ENCODE measurements at places on chromosomes 1 and 21. TPM values are rescaled to one million over a fixed set of nuclear protein-coding genes. Genes with fewer than 3 reads are reported as not detected.
A peak's percentile ranks its signal among the peaks of the same experiment; 100 is the strongest.

GRCh38 chr21:39661121-39661520, 48.4 kb downstream of the B3GALT5 start:
- no peak overlapping the region for H3K4me3 ChIP-seq
- H3K27me3 ChIP-seq = no peaks in the 10 kb centered on the region

- no peak overlapping the region for H3K4me3 ChIP-seq
- H3K27ac ChIP-seq = no peak overlapping the region
- DNase-seq = no peak
- H3K4me1 ChIP-seq = no peaks in the 10 kb centered on the region
- no peaks in the 10 kb centered on the region for H3K36me3 ChIP-seq
- no peaks in the 10 kb centered on the region for H3K27me3 ChIP-seq
Observed at GRCh38 chr1:24226749-24227148, 39.7 kb upstream of the IFNLR1 start.

DNA sequence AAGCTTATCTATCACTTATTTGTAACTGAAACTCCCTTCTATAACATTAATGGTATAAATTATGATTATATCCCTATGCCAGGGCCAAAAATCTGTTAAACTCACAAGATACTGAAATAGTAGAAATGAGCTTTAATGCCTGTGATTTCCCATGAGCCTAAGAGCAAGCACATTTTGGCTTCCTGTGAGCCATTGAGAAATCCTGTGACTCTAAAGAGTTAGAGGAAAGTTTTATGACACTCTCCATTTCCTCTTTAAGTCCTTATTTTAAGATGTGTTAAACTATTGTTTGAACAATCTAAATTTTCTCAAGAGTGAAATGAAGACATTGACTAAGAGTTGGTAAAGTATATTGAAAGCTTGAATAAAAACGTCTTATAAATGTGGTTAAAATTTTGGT, 45.6 kb downstream of the SUCO start:
- H3K36me3 ChIP-seq = peaks cover 5% of the 10 kb centered on the region
- H3K4me3 ChIP-seq = no peak overlapping the region
- no peaks in the 10 kb centered on the region for H3K27me3 ChIP-seq
- H3K4me1 ChIP-seq = no peaks in the 10 kb centered on the region
- H3K27ac ChIP-seq = no peak overlapping the region

DNA sequence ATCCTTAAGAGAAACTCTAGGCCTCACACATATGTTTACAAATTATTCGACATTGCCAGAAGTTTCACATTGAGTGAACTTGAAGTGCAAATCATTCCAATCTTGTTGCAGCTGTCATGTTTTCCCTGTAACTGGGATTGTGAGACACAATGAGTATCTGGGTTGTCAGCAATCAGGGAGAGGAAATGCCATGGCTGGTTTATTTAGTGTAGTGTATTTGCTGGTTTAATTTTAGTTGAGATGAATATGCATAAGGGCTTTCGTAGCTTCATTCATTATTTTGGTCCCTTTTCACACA, 54.2 kb upstream of the USP1 start:
- H3K4me3 ChIP-seq = no peak overlapping the region
- DNase-seq = no peak
- peaks cover 10% of the 10 kb centered on the region for H3K4me1 ChIP-seq
- no peaks in the 10 kb centered on the region for H3K36me3 ChIP-seq

DNA sequence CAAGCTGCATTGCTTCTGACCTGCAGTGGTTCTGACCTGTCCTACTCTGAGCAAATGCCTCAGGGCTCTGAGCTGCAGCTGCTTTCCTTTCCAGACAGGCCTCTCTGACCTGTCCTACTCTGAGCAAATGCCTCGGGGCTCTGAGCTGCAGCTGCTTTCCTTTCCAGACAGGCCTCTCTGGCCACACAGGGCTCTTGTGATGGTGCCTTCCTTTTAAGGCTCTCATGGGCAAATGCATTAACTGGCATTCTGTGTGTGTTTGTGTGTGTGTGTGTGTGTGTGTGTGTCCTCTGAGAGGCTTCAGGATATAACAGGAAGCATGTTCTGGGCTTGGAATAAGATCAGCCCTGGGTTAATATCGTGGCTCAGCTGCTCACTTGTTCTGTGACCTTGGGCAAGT, 131.3 kb downstream of the NTPCR start:
- H3K27me3 ChIP-seq = no peaks in the 10 kb centered on the region
- no peak overlapping the region for H3K4me3 ChIP-seq
- DNase-seq = no peak
- H3K36me3 ChIP-seq = no peaks in the 10 kb centered on the region

GRCh38 chr1:101732261-101732660, 264.5 kb downstream of the OLFM3 start:
- no peak overlapping the region for H3K4me3 ChIP-seq
- no peaks in the 10 kb centered on the region for H3K27me3 ChIP-seq
- no peaks in the 10 kb centered on the region for H3K36me3 ChIP-seq
- no peak for DNase-seq

DNA sequence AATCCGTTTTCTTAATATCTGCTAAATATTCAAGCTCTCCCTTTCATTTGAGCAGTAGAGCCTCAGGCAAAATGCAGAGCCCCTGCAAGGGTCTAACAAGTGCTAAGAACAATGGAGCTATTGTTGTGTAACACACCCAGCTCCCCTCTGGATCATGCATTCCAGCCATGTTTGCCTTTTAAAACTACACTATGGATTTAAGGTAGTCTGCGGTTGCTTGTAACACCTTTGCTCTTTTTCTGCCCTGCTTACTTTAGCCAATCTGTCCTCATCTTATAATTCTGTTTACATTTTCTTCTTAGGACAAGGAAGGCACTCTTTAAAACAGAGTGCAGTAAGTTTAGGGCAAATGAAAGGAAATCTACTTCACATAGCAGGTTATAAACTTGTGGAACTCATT, 60.0 kb upstream of the C1orf105 start:
- H3K27me3 ChIP-seq = no peaks in the 10 kb centered on the region
- no peak for DNase-seq
- peak overlapping the region; percentile 88 for H3K27ac ChIP-seq
- H3K4me1 ChIP-seq = peaks cover 17% of the 10 kb centered on the region
- no peak overlapping the region for H3K4me3 ChIP-seq

GRCh38 chr1:235867903-235868469, 1.3 kb upstream of the LYST start:
- no peaks in the 10 kb centered on the region for H3K27me3 ChIP-seq
- peaks cover 8% of the 10 kb centered on the region for H3K4me1 ChIP-seq
- H3K36me3 ChIP-seq = no peaks in the 10 kb centered on the region
- no peak for DNase-seq
- H3K27ac ChIP-seq = peak overlapping the region; percentile 86
- H3K4me3 ChIP-seq = peak overlapping the region; percentile 93

DNA sequence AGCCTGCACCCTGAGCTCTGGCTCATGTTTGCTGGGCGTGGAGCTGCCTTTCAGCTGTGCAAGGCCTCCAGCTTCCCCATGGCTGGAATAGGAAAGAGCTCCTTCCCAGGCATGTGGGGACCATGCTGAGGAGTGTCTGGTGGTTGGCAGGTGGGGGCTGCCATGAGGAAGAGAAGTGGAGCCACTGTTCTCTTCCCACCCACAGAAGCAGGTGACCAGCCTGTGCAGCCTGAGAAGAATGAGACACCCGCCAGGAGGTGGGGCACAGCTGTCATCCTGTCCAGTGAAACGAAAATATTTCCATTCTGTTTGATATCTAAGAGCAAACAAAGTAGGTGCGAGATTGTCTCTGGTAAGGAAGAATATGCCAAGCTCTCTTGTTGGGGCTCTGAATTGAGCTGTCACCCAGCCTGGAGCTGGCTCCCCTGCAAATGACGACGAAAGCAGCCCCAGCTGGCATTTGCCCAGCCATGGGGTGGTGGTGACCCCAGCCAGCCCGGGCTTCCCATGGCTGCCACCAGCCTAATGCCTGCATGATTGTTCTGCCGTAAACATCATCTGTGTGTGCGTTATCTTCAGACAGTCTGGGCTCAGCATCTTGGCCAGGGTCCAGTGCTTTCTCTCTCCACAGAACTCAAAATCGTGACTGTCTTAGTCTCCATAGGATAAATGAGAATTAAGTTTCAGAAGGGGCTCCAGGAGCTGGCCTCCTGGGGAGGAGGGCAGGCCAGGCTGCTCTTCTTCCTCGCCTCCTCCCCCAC, 429.8 kb upstream of the VAMP3 start:
- no peak overlapping the region for H3K27ac ChIP-seq
- no peaks in the 10 kb centered on the region for H3K27me3 ChIP-seq
- no peaks in the 10 kb centered on the region for H3K36me3 ChIP-seq

DNA sequence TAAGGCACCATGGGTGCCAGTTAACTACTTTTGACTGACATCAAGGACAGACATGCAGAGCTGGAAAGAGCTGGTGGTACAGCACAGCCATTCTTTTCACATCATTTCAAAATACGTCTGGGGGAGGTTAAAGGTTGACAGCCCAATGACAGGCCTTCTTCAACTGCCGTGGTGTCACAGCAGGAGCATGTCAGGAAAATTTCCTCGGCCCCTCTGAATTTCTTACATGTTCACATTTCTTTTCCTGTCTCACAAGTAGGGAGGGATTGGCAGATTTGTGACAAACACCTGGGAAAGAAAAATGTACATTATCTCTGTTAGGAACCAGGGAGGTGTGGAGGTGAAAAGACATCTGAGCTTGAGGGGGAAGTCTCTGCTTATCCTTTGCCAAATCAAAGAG, 279.1 kb downstream of the SPATA17 start:
- no peaks in the 10 kb centered on the region for H3K36me3 ChIP-seq
- no peak for DNase-seq
- H3K4me1 ChIP-seq = no peaks in the 10 kb centered on the region
- no peaks in the 10 kb centered on the region for H3K27me3 ChIP-seq

- no peak overlapping the region for H3K27ac ChIP-seq
- DNase-seq = no peak
- H3K4me1 ChIP-seq = no peaks in the 10 kb centered on the region
- no peaks in the 10 kb centered on the region for H3K27me3 ChIP-seq
Observed at GRCh38 chr1:116257836-116258235, 115.2 kb upstream of the ATP1A1 start.

GRCh38 chr1:27006683-27007082, 6.0 kb downstream of the TENT5B start:
- no peak overlapping the region for H3K4me3 ChIP-seq
- H3K36me3 ChIP-seq = peaks cover 17% of the 10 kb centered on the region
- H3K27ac ChIP-seq = no peak overlapping the region
- H3K27me3 ChIP-seq = no peaks in the 10 kb centered on the region

Gene SH2D1B
- 0.68 TPM for total RNA-seq

Gene ADAMTS5
- 5.8 TPM for total RNA-seq

All from thoracic aorta (tissue), 2 donors.